ENCODE measurements at places on chromosomes 1 and 21.

GRCh38 chr21:44571844-44572782, 1.4 kb upstream of the KRTAP10-4 start:
- no peak for DNase-seq

GRCh38 chr1:32883338-32884031, 2.8 kb upstream of the HPCA start:
- no peak for DNase-seq

DNA sequence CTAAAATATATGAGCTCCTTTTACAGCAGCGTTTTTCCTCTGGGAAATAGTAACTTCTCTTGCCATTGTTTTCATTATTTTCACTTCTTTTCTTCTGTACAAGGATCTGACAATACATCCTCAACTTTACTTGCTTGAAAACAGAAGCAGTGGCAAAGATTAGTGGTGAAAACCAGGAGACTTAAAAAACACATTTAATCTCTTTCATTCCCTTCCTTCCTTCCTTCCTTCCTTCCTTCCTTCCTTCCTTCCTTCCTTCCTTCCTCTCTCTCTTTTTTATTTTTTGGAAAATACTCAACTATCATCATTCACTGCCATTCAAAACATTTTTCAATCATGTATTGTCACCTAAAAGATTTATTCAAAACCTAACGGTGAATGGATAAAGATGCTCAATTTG, 1411.4 kb downstream of the NCAM2 start:
- no peak for DNase-seq

- DNase-seq, result no peak
These were observed 8.3 kb downstream of the SDE2 start for GRCh38 chr1:225990705-225991464.

DNA sequence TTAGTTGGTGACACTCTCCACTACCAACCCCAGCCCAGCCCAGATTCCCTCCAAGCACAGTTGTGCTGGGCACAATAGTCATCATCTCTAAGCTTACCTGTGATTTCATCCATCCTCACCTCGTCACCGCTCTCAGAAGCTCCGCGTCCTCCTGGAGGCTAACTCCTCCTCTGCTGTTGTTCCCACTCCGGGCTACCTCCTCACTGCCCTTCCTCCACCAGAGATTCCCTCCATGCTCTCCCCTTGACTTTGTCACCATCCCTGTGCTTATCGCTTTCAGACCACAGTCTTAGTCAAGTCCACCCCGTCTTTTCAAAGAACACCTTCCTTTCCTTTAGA, 47.0 kb upstream of the KIF26B start:
- no peak for DNase-seq

DNA sequence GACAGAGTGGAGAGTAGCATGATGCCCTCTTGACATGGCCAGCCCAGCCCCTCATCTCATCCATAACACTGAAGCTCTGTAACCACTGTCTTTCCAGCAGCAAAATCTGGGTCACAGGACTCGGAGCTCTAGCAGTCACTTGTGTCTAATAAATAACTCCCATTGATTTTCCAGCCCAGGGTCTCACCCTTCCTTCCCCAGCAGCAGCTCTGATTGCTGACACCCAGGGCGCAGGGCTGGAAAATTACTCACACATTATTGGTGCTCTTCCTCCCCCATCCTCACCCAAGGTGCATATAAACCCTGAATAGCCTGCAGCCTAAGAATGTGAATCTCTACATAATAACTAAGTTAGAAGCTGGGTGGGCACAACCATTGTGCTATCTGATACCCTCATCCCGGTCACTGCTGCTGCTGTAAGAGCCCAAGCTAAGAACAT, 21.1 kb upstream of the OR10J5 start:
- no peak for DNase-seq

- DNase-seq, result no peak
These were observed 42.3 kb downstream of the TCEANC2 start for GRCh38 chr1:54095546-54096226.

GRCh38 chr21:32316361-32317215, 17.9 kb downstream of the MRAP start:
- DNase-seq, result no peak
